ENCODE measurements at places on chromosomes 5 and 9.

- no peak for DNase-seq
Observed at GRCh38 chr5:126413856-126414255, 9.4 kb upstream of the GRAMD2B start.

- DNase-seq: no peak
Observed at GRCh38 chr5:158639881-158640592, 459.7 kb downstream of the EBF1 start.

GRCh38 chr5:138391859-138392386, 39.4 kb downstream of the KDM3B start:
- DNase-seq: no peak

GRCh38 chr9:16485575-16486321, 384.7 kb downstream of the BNC2 start:
- no peak for DNase-seq

- no peak for DNase-seq
Observed at GRCh38 chr5:2093859-2094615, 211.3 kb upstream of the IRX4 start.

DNA sequence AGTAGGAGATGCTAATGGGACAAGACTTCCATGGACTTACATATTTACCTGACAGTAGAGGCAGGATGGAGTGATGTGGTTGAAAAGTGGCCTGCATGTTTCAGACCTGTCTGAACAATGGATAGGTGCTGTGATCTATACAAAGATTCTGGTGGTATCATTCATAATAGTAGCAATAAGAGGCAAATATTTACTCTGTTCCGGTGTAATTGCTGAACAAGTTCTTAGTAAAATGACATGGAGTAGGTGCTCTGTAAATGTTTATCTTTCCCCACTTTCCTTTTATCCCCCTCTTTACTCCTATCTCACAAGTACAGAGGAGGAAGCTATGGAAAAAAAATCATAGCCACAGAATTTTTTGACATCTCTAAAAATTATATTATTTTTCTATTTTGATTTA, 159.0 kb upstream of the SLC12A2 start:
- no peak for DNase-seq

- DNase-seq: peak; percentile 60
Observed at GRCh38 chr9:37415011-37415719, 7.3 kb upstream of the GRHPR start.

- DNase-seq: no peak
Observed at GRCh38 chr9:37262410-37262809, 142.0 kb downstream of the ZCCHC7 start.

GRCh38 chr5:168064933-168065622, 226.4 kb upstream of the WWC1 start:
- no peak for DNase-seq

- no peak for DNase-seq
Observed at GRCh38 chr9:74117151-74117550, 380.0 kb upstream of the RORB start.

GRCh38 chr5:78701795-78702410, 53.3 kb upstream of the LHFPL2 start:
- no peak for DNase-seq

- no peak for DNase-seq
Observed at GRCh38 chr9:17191082-17191481, 56.2 kb downstream of the CNTLN start.

- no peak for DNase-seq
Observed at GRCh38 chr5:149435015-149435376, 55.9 kb upstream of the IL17B start.

- DNase-seq: no peak
Observed at GRCh38 chr5:37086466-37087173, 162.6 kb downstream of the CPLANE1 start.

DNA sequence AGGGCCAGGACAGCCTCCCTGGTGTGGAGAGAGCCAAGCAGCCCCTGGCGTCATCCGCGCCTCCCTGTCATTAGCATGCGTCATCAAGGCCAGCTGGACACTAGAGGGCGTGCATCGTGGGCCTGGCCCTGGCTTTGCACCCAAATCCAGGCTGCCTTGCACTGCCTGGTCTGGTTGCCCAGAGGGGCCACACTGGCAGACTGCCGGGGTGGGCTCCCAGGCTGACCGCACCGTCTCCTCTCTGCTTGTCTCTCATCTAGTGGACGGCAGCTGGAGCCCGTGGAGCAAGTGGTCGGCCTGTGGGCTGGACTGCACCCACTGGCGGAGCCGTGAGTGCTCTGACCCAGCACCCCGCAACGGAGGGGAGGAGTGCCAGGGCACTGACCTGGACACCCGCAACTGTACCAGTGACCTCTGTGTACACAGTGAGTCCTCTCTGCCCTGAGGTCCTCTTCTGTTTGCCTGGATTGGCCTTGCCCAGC, 29.0 kb downstream of the HK3 start:
- no peak for DNase-seq

DNA sequence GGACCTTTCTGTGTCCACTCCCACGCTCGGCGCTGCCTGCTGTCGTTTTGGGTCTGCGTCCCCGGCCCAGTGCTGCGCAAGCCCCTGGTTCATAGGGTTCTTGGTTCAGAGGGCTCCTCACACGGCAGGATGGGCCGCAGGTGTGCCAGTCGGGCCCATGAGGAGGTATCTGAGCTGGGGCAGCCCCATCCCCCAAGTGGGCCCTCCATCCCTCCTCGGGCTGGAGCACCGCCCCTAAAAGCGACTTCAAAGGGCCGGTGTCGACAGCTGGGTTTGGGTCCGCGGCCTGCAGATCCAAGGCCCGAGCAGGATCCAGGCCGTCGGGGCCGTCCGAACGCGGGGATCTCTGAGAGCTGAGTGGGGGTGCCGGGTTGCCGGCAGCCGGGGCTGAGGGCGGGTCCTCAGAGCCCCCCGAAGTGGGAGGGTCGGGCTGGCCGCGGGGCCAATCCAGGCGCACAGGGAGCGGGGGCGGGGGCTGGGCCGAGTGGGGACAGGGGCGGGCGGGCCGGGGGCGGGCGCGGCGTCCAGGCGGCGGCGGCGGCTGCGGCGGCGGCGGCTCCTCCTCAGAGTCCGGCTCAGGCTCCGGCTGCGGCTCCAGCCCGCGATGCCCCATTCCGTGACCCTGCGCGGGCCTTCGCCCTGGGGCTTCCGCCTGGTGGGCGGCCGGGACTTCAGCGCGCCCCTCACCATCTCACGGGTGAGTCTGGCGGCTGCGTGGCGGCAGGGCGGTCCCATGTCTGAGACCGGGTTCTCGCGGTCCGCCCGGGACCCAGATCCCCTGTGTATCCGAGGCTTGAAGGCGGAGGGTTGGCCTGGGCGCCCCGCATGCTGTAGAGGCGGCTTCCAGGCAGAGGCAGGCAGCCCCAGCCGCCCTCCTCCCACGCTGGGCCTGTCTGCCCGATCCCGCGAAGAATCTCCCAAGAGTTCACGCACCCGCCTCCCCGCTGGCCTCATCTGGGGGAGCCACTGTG, at the start of gene PDLIM4:
TSS of gene PDLIM4 (plus strand) at position 566 of the 971 bp plus-strand sequence. CDS start at position 605, 39 bp downstream.
- no peak for DNase-seq

GRCh38 chr9:96317335-96317980, 15.5 kb upstream of the HSD17B3 start:
- peak; percentile 25 for DNase-seq

All from activated T-helper 1 cell treated with anti-CD3 and anti-CD28 coated beads, Interleukin-2, amount 50 U/mL, for 16 hours (primary cell).